ENCODE measurements at places on chromosomes 12 and 14. TPM values are rescaled to one million over a fixed set of nuclear protein-coding genes. Genes with fewer than 3 reads are reported as not detected.

GRCh38 chr14:80981156-80981555 is 25.7 kb downstream of the TSHR start:
- DNase-seq, result no peak
- H3K27ac ChIP-seq, result no peak overlapping the region
- H3K4me1 ChIP-seq, result no peaks in the 10 kb centered on the region
- no peaks in the 10 kb centered on the region for H3K36me3 ChIP-seq
- no peak overlapping the region for H3K4me3 ChIP-seq

GRCh38 chr12:49907352-49907751 is 3.7 kb upstream of the FAIM2 start:
- H3K4me3 ChIP-seq, result no peak overlapping the region
- no peaks in the 10 kb centered on the region for H3K4me1 ChIP-seq

- no peak for DNase-seq
- H3K4me1 ChIP-seq, result no peaks in the 10 kb centered on the region
- H3K27me3 ChIP-seq, result no peaks in the 10 kb centered on the region
- H3K27ac ChIP-seq, result no peak overlapping the region
- H3K36me3 ChIP-seq, result no peaks in the 10 kb centered on the region
These were observed 45.6 kb upstream of the SGPP1 start for GRCh38 chr14:63773504-63773903.

DNA sequence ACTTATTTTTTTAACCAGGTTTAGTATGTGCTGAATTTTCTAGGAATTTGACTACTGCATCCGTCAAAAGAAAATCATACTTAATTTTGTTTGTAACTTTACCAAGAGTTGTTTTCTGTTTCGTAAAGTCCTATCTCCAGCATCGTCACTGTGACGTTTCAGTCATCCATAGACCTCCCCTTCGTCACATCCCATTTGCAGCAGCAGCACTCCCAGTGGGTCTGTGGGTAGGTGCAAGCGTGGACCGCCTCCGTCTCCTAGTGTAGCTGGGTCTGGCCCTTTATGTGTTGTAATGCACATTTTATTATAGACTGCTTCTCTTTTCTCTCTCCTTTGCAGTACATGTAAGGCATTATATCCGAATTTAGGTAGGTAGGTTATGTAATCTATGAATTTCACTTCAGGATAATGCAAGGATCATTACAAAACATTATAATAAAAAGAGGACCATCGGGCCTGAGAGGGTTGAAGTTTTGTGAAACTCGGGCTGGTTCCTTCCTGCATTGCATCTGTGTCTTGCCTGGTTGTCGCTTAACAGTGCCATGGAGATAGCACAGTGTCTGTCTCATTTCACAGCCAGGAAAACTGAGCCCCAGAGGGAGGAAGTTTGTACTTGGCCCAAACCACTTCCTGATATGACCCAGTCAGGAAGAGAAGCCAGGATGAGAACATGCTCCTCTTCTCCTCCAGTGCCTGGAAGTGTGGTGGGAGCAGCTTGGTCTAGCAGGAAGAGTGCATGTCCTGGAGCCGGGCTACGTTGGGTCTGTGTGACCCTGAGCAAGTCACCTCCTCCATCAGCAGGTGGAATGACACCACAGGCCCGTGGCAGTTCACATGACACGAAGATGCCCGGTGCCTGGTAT is 41.3 kb downstream of the EVL start:
- no peak for DNase-seq
- H3K4me1 ChIP-seq, result peaks cover 25% of the 10 kb centered on the region
- H3K36me3 ChIP-seq, result peaks cover 5% of the 10 kb centered on the region
- H3K27me3 ChIP-seq, result no peaks in the 10 kb centered on the region

GRCh38 chr14:44895716-44896115 is 66.0 kb downstream of the KLHL28 start:
- no peak for DNase-seq
- H3K27ac ChIP-seq, result no peak overlapping the region
- H3K4me1 ChIP-seq, result peaks cover 17% of the 10 kb centered on the region
- H3K36me3 ChIP-seq, result no peaks in the 10 kb centered on the region
- no peak overlapping the region for H3K4me3 ChIP-seq
- H3K27me3 ChIP-seq, result no peaks in the 10 kb centered on the region

- DNase-seq, result no peak
- no peak overlapping the region for H3K27ac ChIP-seq
- no peaks in the 10 kb centered on the region for H3K27me3 ChIP-seq
These were observed 97.2 kb downstream of the LGMN start for GRCh38 chr14:92651106-92651757.

- peaks cover 2% of the 10 kb centered on the region for H3K27me3 ChIP-seq
- H3K36me3 ChIP-seq, result no peaks in the 10 kb centered on the region
- peak; percentile 67 for DNase-seq
These were observed 482 bp upstream of the IFI27L2 start for GRCh38 chr14:94129758-94130414.

DNA sequence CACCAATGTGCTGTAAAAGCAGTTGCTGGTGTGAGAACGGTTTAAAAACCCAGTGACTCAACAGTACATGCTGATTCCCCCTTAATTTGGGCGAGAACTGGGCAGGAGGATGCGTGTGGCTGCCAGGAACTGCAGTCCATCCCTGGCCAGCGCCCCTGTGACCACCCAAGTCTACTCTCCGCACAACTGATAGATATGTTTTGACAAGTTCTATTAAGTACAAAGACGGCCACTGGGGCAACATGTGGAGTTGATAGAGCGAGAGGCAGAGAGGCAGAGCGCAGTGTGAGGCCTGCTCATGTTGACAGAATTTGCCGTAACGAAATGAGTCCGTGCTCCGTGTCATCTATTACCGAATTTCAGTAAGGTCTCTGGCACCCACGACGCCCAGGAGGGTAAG is 855.0 kb downstream of the BCL11B start:
- no peak overlapping the region for H3K4me3 ChIP-seq
- H3K4me1 ChIP-seq, result no peaks in the 10 kb centered on the region
- no peaks in the 10 kb centered on the region for H3K36me3 ChIP-seq
- H3K27ac ChIP-seq, result no peak overlapping the region
- no peaks in the 10 kb centered on the region for H3K27me3 ChIP-seq

- peak overlapping the region; percentile 99 for H3K27ac ChIP-seq
- H3K36me3 ChIP-seq, result no peaks in the 10 kb centered on the region
- H3K4me3 ChIP-seq, result peak overlapping the region; percentile 97
- no peaks in the 10 kb centered on the region for H3K27me3 ChIP-seq
- H3K4me1 ChIP-seq, result peaks cover 3% of the 10 kb centered on the region
These were observed 2.2 kb downstream of the BAZ1A start for GRCh38 chr14:34872822-34873588.

- H3K4me1 ChIP-seq, result peaks cover 23% of the 10 kb centered on the region
- H3K36me3 ChIP-seq, result no peaks in the 10 kb centered on the region
- no peak overlapping the region for H3K4me3 ChIP-seq
These were observed 145.6 kb downstream of the DYRK2 start for GRCh38 chr12:67794161-67794560.

GRCh38 chr12:1069846-1070245 is 78.8 kb downstream of the ERC1 start:
- no peak overlapping the region for H3K4me3 ChIP-seq
- no peaks in the 10 kb centered on the region for H3K36me3 ChIP-seq
- no peaks in the 10 kb centered on the region for H3K27me3 ChIP-seq
- no peaks in the 10 kb centered on the region for H3K4me1 ChIP-seq
- DNase-seq, result no peak

GRCh38 chr12:8045952-8046944 is 13.7 kb downstream of the FOXJ2 start:
- DNase-seq, result peak; percentile 83
- H3K27me3 ChIP-seq, result no peaks in the 10 kb centered on the region
- no peak overlapping the region for H3K4me3 ChIP-seq
- H3K4me1 ChIP-seq, result no peaks in the 10 kb centered on the region
- H3K27ac ChIP-seq, result no peak overlapping the region
- peaks cover 60% of the 10 kb centered on the region for H3K36me3 ChIP-seq

GRCh38 chr14:100839315-100839585 is 13.3 kb downstream of the MEG3 start:
- no peaks in the 10 kb centered on the region for H3K36me3 ChIP-seq
- H3K4me1 ChIP-seq, result no peaks in the 10 kb centered on the region
- H3K27me3 ChIP-seq, result no peaks in the 10 kb centered on the region
- H3K27ac ChIP-seq, result no peak overlapping the region

DNA sequence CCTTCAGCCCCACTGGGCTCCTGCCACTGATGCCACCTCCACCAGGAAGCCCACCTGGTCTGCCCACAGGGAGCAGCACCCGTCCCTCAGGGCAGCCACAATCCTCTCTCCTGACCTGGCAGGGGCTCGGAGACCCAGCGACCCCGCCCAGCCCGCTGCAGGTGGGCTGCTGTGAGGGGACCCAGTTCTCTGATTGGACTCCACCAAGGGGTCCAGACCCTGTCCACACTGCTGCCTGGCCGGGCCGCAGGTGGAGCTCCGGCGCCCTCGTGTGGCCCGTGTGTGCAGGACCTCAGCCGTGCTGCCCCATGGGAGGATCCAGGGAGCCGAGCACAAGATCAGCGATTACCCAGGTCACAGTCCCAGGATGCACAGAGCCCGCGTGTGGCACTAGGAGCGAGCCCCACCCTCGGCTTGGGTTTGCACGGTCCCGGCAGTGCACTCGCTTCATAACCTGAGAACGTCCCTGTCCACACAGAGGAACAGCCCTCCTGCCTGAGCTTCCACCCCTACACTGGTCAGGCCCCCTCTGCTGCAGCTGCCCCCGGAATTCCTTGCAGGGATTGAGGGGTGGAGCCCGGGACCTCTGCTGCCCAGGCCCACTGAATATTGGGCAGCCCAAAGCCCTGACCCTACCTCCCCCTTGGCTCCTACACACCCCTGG is 35.4 kb upstream of the TMEM179 start:
- peaks cover 11% of the 10 kb centered on the region for H3K27me3 ChIP-seq
- no peaks in the 10 kb centered on the region for H3K36me3 ChIP-seq
- H3K27ac ChIP-seq, result no peak overlapping the region
- peak; percentile 74 for DNase-seq
- no peak overlapping the region for H3K4me3 ChIP-seq

- H3K4me3 ChIP-seq, result no peak overlapping the region
- no peak overlapping the region for H3K27ac ChIP-seq
- no peaks in the 10 kb centered on the region for H3K4me1 ChIP-seq
These were observed 101.5 kb downstream of the KICS2 start for GRCh38 chr12:64120568-64120967.

- no peak overlapping the region for H3K27ac ChIP-seq
- H3K27me3 ChIP-seq, result no peaks in the 10 kb centered on the region
- no peak overlapping the region for H3K4me3 ChIP-seq
- H3K4me1 ChIP-seq, result no peaks in the 10 kb centered on the region
- peak; percentile 43 for DNase-seq
These were observed 31.1 kb upstream of the POC1B start for GRCh38 chr12:89556976-89557375.

- no peaks in the 10 kb centered on the region for H3K36me3 ChIP-seq
- H3K27me3 ChIP-seq, result no peaks in the 10 kb centered on the region
- no peak overlapping the region for H3K27ac ChIP-seq
- DNase-seq, result no peak
- H3K4me3 ChIP-seq, result no peak overlapping the region
- H3K4me1 ChIP-seq, result no peaks in the 10 kb centered on the region
These were observed 158.0 kb upstream of the ALG10B start for GRCh38 chr12:38158428-38159091.

- H3K27ac ChIP-seq, result no peak overlapping the region
- no peak for DNase-seq
- H3K4me3 ChIP-seq, result no peak overlapping the region
- peaks cover 2% of the 10 kb centered on the region for H3K27me3 ChIP-seq
These were observed 2.7 kb upstream of the ASPG start for GRCh38 chr14:104082807-104083206.

- H3K27ac ChIP-seq, result peak overlapping the region; percentile 66
- no peak overlapping the region for H3K4me3 ChIP-seq
- H3K27me3 ChIP-seq, result peaks cover 5% of the 10 kb centered on the region
- H3K4me1 ChIP-seq, result peaks cover 3% of the 10 kb centered on the region
- DNase-seq, result peak; percentile 6
These were observed 20.1 kb upstream of the KRT7 start for GRCh38 chr12:52212701-52213563.

DNA sequence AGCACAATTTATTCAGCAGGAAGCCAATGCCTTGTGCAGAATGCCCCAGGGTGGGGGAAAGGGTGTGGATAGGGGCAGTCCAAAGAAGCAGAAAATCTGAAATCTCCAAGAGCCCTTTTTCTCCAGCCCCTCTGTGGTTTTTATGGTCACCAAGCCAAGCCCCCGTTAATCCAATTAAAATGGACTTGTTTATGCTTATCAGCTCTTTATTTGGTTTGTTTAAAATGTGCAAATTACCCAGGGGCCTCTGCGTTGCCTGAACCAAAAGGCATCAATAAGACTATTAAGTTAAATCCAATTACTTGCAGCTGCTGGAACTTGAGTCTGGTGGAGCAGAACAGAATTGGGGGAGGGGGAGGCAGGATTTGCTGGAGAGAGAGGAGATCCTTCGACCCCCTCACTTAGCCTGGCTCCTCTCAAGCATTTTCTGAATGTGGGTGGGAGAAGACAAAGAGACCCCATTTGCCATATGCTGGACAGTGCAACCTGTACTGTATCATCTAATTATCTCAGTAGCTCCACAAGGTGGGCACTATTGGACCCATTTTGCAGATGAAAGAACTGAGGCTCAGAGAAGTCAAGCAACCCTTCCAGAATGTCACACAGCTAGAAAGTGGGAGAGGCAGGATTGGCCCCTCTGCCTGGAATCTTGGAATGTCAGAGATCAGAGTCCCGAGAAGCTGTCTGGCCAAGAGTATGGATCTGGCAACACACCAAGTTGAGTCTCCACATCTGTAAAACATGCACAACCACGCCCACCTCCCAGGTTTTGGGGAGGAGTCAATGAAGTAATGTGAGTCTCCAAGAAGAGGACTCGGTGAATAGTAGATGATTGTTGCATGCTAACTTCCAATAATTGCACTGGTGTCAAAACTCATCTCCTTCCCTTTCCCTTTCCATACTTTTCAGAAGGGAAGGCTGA is 66.9 kb downstream of the CMKLR1 start:
- H3K4me1 ChIP-seq, result peaks cover 11% of the 10 kb centered on the region
- no peaks in the 10 kb centered on the region for H3K27me3 ChIP-seq
- no peak overlapping the region for H3K4me3 ChIP-seq

GRCh38 chr12:18703321-18703720 is 34.5 kb downstream of the PLCZ1 start:
- no peaks in the 10 kb centered on the region for H3K36me3 ChIP-seq
- no peak for DNase-seq
- H3K27me3 ChIP-seq, result no peaks in the 10 kb centered on the region
- no peaks in the 10 kb centered on the region for H3K4me1 ChIP-seq
- no peak overlapping the region for H3K4me3 ChIP-seq

The MMP19 gene
- 9.3 TPM for polyA plus RNA-seq

The PIK3C2G gene
- not detected for polyA plus RNA-seq

The DEPDC4 gene
- 0.54 TPM for polyA plus RNA-seq

The TSPAN8 gene
- polyA plus RNA-seq, result 18.6 TPM

The SOAT2 gene
- 0.06 TPM for polyA plus RNA-seq

The RAD51AP1 gene
- polyA plus RNA-seq, result 3.0 TPM

All from lung (tissue), 17 donors.